ENCODE measurements at places on chromosomes 7 and 10.

DNA sequence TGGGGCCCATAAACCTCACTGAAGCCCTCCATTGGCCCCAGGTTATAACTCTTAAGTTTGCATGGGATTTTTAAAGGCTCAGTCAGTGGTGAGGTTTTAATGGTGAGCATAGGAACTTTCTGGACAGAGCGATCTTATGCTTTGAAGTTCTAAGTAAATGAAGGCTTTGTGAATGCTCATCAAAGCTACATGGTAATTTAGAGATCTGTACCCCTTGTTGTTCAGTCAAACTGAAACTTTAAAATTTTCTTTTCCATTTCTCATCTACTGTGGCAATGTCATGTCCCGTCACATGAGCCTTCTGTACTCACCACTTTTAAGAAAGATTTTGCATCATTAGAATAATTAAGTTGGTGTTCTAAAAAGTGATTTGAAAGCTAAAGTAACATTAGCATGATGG is 39.9 kb downstream of the CHN2 start:
- DNase-seq, result no peak

GRCh38 chr10:43117777-43118583 is 20.3 kb upstream of the CSGALNACT2 start:
- no peak for DNase-seq

- no peak for DNase-seq
Measured at GRCh38 chr7:4022265-4022664, 659.8 kb upstream of the FOXK1 start.

DNA sequence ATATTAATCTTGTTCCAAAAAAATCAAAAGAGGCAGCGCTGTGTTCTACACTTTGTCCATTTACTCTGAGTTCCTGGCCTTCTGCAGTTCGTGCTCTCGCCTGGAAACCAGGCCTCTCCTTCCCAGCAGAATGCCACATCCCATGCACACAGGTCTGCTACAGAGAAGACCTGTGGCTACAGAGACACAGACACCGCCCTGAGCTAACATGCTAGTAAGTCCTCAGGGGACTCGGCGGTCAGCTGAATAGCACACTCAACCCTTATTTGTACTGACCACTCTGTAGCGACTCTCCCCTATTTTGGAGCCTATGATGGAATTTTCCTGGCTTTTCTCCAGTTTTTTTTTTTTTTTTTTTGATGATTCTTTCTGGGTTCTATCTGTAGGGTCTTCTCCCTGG is 12.8 kb downstream of the CREB3L2 start:
- DNase-seq, result no peak

DNA sequence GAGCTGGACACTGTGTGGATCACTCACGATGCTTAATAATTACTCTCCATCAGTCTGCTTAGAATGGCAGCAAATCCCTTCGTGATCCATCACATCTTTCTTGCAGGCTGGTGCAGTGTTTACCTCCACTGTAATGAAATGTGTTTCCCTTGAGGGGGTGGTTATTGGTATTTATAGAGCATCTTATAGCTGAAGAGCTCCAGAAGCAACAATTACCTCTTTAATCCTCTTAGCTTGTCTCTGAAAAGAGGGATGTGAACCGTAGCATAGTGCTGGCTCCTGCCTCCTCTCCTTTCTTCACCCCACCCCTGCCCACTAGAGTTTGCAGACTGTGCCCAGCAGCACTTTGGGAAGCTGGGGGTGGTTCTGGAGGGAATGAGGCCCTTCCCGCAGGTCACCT is 132.6 kb downstream of the CAMK1D start:
- no peak for DNase-seq

DNA sequence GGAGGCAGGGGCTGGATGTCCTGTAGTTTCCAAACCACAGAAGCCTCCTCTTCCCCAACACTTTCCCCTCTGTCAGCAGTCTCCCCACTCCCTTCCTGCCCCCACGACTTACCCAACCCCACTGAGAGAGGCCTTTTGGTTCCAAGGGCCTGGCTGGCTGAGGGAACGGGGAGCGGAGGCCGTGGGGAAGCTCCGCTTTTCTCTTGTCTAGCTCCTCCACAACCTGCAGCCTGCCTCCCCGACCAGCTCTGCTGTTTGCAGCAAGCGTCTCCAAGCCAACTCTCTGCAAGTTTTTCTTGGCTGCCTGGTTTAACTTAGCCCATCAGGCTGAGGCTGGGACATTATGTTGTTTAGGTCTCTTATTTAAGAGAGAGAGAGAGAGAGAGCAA is 126.8 kb downstream of the NEURL1 start:
- DNase-seq, result no peak

- no peak for DNase-seq
Measured at GRCh38 chr10:74558897-74559296, 267.5 kb upstream of the KAT6B start.

DNA sequence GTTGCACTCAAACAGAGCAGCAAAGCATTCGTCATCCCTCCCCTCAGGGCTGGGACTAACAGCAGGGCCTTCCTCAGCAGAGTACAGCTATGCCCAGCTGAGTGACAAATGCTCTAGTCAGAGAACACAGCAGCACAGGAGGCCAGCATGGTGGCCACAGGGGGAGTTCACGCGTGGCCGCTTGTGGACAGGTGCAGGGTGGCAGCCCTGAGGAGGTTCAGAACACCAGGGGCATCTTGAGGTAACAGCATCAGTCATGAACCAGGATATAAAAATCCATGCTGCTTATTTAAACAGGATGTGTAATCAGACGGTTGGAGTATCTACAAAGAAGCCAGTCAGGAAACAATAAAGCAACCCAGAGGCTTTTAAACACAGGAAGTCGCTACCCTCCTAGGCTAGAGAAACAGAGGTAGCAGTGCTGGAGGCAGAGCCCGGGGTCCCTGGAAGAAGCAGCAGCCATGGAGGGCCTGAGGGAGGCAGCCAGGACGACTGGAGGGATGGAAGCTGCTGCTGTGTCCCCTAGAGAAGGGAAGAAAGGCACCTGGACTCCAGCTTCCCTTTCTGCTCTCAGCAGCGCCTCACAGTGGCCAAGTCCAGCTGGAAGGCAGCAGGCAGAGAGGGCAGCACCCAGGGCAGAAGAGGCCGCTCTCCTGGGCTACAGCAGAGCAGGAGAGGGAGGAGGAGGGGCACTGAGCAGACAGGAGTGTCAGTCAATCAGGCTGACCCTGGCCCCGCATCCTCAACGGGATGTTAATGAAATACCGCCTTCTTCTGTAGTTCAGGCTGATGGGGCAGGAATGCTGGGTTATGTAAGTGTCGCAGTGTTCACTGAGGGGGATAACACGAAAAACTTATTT is 70.8 kb upstream of the UCN3 start:
- peak; percentile 21 for DNase-seq

DNA sequence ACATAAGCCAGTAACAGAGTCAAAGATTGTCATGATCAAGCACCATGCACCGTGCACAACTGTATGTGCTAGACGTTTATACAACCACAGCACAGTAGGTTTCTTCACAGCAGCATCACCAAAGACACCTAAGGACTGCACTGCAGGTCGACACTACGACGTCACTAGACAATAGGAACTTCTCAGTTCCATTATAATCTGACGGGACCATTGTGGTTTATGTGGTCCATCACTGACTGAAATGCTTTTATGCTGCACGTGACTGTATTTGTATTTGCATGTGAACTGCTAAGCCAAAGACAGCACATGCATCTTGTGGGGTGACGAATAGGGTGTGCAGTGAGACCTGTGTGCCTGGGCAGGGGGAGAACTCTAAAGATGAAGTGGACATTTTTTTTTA is 164.9 kb downstream of the PARD3 start:
- DNase-seq, result no peak

DNA sequence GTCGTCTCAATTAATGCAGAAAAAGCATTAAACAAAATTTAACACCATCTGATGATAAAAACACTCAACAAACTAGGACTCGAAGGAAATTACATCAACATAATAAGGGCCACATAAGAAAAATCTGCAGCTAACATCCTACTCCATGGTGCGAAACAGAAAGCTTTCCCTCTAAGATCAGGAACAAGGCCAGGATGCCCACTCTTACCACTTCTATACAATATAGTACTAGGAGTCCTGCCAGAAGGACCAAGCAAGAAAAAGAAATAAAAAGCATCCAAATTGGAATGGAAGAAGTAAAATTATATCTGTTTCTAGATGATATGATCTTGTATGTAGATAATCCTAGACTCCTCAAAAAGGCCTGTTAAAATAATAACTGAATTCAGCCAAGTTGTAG is 143.8 kb upstream of the GPR22 start:
- DNase-seq, result no peak

GRCh38 chr7:8434290-8435002 is 1.0 kb downstream of the NXPH1 start:
- DNase-seq, result no peak

DNA sequence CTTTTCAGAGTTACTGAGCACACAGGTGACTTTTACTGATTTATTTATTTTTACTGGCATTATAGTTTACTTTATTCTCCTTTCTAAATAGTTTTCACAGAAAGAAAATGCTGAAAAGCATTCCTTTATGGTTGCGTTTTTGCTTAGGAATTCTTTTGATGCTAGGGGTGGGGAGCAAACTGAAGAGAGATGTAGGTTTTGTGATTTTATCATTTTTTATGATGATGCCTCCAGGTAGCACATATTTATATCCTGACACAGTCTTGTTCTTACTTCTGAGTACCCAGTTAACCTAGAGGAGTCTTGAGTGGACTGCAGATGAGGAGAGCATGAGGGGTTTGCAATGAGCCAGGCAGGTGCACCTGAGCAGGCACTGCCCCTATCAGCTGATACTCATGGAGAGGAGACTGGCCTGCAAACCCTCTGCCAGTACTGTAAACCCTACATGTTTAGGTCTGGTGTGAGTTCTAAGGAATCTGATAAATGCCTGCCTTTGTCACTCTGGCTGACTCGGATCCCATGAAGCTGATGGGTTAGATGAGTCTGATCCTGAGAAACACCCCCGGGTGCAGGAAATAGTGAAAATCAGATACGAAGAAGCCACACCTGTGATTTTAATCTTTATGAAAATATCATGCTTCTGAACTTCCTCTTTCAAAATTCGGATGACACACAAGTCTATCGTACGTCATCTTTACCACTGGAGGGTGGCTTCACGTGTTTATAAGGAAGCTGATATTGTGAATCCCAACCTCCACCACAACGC is 302.9 kb downstream of the WDR37 start:
- DNase-seq, result peak; percentile 5
